ENCODE measurements at places on chromosomes 16 and 17. TPM values are rescaled to one million over a fixed set of nuclear protein-coding genes. Genes with fewer than 3 reads are reported as not detected.
A peak's percentile ranks its signal among the peaks of the same experiment; 100 is the strongest.

KRTAP4-6 gene
- total RNA-seq = not detected

TEKT1 gene
- not detected for total RNA-seq

LHX1 gene
- 1.1 TPM for total RNA-seq

NPIPA8 gene
- 0.65 TPM for total RNA-seq

TMEM100 gene
- total RNA-seq = 0.54 TPM

GRCh38 chr17:68089881-68090280, 54.3 kb downstream of the KPNA2 start:
- no peak for DNase-seq
- no peaks in the 10 kb centered on the region for H3K4me1 ChIP-seq
- no peaks in the 10 kb centered on the region for H3K36me3 ChIP-seq
- no peak overlapping the region for H3K27ac ChIP-seq

DNA sequence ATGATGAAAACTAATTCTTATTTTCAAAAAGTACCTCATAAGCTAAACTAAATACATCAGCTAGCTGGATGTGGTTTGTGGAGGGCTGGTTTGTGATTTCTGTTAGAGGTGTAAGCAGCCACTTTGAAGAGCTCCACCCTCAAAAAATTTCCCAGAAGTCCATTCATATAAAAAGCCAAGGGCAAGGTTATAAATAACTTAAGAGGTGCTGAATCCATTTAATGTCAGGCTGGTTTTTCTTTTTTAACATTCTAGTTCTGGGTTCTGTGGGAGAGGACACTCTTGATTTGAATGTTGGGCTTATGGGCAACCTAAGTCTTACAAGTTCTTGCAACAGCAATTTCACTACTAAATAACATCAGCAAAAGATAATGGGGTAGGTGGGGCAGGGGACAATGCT, 3.4 kb upstream of the WIPI1 start:
- no peak overlapping the region for H3K4me3 ChIP-seq
- H3K27ac ChIP-seq = no peak overlapping the region
- peaks cover 33% of the 10 kb centered on the region for H3K27me3 ChIP-seq
- no peak for DNase-seq
- peaks cover 27% of the 10 kb centered on the region for H3K4me1 ChIP-seq
- no peaks in the 10 kb centered on the region for H3K36me3 ChIP-seq

DNA sequence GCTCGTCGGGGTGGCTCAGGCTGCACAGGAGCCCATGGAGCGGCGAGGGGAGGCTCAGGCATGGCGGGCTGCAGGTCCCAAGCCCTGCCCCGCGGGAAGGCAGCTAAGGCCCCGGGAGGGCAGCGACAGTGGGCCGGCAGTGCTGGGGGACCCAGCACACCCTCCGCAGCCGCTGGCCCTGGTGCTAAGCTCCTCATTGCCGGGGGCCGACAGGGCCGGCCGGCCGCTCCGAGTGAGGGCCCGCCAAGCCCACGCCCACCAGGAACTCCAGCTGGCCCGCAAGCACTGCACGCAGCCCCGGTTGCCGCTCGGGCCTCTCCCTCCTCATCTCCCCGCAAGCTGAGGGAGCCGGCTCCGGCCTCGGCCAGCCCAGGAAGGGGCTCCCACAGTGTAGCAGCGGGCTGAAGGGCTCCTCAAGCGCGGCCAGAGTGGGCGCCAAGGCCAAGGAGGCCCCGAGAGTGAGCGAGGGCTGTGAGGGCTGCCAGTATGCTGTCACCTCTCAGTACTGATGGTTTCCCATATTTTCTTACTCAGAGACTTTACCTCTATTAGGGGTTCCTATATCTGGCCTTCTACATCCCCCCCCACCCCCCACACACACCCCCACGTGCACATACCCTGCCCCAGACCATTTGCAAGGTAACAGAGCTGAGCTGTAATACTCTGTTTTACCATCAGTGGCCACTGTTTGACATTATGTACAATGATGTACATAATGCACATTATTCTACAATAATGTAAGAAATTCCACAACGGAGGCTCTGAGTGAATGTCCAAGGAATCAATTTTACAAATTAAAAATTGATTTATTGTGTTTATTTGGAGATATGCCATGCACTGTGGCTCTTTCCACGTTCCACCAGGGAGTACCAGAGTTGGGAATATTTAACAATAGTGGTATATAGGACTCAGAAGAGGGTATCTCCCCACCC, 3.7 kb upstream of the VAT1L start:
- H3K4me3 ChIP-seq = no peak overlapping the region
- H3K4me1 ChIP-seq = peaks cover 10% of the 10 kb centered on the region
- peaks cover 39% of the 10 kb centered on the region for H3K27me3 ChIP-seq
- no peaks in the 10 kb centered on the region for H3K36me3 ChIP-seq
- DNase-seq = no peak
- H3K27ac ChIP-seq = no peak overlapping the region

GRCh38 chr16:56614549-56614991, 6.2 kb downstream of the MT2A start:
- H3K36me3 ChIP-seq = no peaks in the 10 kb centered on the region
- no peak overlapping the region for H3K27ac ChIP-seq
- peaks cover 71% of the 10 kb centered on the region for H3K27me3 ChIP-seq
- H3K4me1 ChIP-seq = peaks cover 24% of the 10 kb centered on the region
- H3K4me3 ChIP-seq = no peak overlapping the region

DNA sequence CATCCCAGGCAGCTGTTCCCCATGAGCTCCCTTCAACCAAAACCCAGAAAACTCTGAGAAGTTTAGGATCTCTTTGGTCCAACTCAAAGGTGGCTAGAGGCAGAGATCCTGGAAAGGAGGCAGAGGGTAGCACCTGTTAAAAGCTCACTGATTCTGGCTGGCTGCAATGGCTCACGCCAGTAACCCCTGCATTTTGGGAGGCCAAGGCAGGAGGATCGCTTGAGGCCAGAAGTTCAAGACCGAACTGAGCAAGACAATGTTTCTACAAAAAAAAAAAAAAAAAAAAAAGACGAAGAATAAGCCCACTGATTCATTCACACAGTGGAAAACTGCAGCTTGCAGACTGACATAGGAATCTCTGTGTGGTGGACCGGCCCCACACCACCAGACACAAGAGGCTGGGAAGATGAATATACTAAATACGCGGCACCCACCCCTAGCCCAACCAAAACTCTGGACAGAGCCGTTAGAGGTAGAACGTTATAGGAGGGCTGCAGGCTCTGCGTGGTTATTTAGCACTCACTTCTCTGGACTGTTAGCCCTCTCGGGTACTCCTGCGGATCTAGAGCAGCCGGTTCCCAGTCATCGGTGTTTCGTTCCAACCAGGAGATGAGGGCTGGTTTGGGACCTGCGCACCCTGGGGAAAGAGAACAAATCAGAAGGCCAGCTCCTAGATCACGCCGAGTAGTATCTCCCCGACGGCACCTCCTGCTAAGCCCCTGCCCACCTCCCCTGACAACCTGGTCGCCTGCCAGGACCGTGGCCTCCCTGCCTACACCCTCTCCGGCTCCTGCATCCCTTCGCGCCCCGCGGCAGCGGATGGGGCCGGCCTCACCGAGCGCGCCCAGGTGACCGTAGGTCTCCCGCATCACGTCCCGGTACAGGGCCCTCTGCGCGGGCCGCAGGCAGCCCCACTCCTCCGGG, 925 bp downstream of the ZNF689 start:
- H3K27me3 ChIP-seq = no peaks in the 10 kb centered on the region
- DNase-seq = peak; percentile 23
- peak overlapping the region; percentile 92 for H3K27ac ChIP-seq
- H3K4me1 ChIP-seq = peaks cover 12% of the 10 kb centered on the region
- H3K4me3 ChIP-seq = peak overlapping the region; percentile 97

Measured in neural crest cell (in vitro differentiated cells).